T-helper 17 cell (primary cell): ENCODE measurements at places on chromosomes 2 and 18.

- no peak for DNase-seq
These were observed 78.6 kb downstream of the SCG2 start for GRCh38 chr2:223523551-223524001.

DNA sequence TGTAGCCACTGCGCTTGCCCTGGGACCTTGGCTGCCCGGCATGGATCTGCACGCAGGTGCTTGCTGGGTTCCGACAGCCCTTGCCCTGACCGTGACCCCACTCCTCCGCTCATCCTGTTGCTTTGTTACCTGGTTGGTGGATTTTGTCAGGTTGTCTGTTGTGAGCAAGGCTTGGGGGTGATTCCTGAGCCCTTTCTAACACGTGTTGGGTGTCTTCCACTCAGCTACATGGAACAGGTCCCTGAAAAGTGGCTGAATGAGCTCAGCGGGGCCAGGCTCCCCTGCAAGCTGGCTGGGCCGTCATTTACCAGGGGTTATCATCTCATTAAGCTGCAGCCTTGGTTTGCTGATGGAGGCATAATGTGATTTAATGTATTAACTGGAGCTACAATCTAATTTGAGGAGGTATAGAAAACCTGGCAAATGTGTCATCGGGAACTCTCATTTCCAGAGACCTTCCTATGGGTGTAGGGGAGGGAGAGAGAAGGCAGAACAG lies 24.6 kb downstream of the RAMP1 start:
- no peak for DNase-seq

DNA sequence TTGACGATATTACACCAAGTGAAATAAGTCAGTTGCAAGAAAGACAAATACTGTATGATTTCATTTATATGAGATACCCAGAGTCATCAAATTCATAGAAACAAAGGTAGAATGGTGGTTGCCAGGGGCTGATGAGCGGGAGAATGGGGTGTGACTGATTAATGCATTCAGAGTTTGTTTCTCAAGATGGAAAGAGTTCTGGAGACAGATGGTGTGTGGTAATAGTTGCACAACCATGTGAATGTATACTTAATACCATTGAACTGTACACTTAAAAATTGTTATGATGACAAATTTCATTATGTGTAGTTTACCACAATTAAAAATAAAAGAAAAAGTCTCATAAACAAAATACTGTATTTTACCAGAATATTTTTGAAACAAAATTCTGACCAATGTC lies 117.3 kb downstream of the PIGN start:
- no peak for DNase-seq

- no peak for DNase-seq
These were observed 131.6 kb downstream of the CDH2 start for GRCh38 chr18:28045176-28045810.

- no peak for DNase-seq
These were observed 48.6 kb downstream of the BCL2L11 start for GRCh38 chr2:111169268-111169667.

- no peak for DNase-seq
These were observed 696 bp downstream of the EMX1 start for GRCh38 chr2:72917877-72918553.

DNA sequence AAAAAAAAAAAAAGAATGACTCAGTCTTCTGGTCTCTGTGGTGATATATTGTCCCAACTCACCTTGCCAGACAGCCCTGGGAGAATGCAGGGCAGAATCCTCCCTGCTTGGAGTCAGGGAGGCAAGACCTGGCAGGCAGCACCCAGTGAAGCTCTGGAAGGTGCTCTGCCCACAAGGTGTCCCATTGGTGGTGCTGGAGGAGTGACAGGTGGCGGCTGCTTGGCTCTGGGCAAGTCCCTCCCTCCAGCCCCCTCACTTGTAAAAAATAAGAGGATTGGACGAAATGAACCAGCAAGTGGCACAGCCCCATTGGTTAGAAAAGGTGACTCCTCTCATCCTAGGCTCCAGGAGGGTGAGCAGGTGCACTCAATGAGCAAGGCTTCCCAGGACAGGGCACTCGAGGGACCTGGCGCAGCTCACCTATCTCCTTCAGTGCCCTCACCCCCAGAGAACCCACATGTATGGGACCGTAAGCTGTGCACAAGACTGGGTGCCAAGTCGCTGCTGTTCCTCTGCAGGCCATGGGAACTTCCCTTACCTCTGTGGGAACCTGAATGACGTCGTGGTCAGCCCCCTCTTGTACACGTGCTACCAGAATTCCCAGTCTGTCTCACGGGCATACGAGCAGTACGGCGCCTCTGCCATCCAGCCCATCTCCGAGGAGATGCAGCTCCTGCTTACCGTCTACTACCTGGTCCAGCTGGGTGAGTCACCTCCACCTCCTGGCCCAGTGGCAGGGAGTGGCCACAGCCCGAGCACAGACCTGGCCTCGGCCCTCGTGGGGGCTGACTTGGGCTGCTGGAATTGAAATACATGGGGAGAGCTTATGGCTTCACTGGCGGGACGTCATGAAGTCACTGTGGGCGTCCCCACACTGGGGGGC lies 54.6 kb downstream of the GREB1 start:
- DNase-seq, result no peak

GRCh38 chr2:73593680-73594079 lies 48.5 kb downstream of the NAT8 start:
- DNase-seq, result no peak

GRCh38 chr2:127320067-127320466 lies 26.1 kb upstream of the ERCC3 start:
- no peak for DNase-seq

- DNase-seq, result no peak
These were observed 84.2 kb upstream of the UNC80 start for GRCh38 chr2:209687323-209687969.

DNA sequence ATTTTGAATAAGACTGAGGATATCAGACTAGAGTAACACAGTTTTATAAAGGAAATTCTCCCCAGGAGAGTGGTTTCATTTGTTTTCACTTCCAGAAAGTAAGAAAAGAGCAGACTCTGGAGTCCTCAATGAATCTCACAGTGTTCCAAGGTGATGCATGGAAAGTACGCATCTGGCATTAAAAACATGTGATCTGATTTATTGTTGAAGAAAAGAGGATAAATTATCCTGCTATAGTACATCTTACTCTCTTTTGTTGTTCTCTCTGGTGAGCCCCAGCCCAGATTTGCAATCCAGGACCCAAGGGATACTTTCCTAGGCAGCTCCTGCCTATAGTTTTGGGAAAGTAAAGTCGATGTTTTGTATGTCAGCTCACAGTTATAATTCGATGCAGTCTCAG lies 285.9 kb downstream of the CTNNA2 start:
- no peak for DNase-seq

GRCh38 chr2:108787216-108787541 lies 608 bp downstream of the CCDC138 start:
- DNase-seq, result no peak

- no peak for DNase-seq
These were observed 43.8 kb upstream of the ASAP2 start for GRCh38 chr2:9162841-9163240.

DNA sequence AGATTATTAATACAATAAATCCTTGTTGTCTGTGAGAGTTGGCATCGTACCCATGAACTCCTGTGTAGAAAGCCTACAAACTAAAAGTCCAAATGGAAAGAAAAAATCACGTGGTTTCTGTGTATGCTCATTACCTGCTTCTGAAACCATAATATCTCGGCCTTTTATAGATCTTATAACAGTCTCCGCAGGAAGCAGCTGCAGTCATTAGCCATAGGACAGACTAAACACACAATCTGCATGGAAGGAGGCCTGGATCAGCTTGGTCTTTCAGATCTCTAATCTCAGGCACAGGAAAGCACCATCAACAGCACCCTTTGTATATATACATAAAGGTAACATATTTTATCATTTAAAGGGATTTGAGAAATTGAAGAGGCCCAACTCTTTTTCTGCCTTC lies 508.9 kb upstream of the TCF4 start:
- DNase-seq, result no peak

DNA sequence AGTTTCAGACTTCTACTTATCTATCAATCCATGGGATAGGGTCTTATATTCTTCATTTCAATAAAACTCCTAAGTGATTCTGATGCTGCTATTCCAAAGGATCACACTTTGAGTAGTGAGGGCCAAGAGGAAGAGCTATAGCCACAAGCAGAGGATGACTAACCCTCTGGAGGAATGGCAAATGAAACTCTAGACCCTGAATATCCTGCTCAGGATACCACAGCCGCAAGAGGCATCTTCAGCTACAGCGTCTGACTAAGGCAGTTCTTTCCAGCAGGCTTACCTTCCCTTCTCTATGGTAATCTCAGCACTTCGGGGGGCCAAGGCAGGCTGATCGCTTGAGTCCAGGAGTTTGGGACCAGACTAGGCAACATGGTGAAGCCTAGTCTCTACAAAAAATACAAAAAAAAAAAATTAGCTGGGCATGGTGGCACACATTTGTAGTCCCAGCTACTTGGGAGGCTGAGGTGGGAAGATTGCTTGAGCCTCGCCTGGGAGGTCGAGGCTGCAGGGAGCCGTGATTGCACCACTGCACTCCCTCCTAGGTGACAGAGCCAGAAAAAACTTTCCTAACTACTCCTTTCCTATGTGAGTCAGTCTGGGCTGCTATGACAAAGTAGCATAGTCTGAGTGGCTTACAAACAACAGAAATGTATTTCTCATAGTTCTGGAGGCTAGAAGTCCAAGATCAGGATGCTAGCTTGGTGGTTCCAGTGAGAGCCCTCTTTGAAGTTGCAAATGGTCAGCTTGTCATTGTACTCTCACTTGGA lies 371.9 kb downstream of the IRS1 start:
- DNase-seq, result no peak

DNA sequence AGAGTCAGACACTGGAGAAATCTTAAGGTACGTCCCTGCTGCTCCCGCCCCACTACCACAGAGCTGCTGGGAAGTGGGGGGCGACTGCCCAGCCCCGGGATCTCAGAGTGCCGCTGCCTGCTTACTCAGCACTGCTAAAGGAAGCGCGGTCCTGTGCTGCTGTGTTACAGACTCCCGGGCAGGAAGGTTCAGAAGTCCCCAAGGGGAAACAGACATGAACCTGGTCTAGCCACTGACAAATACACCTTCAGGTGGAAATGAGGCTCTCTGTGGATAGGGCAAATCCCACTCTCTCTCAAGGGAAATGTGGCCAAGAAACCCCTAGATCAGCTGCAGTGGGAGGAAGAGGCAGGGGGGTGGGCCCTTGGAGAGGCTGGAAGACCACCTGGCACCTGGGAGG lies 13.7 kb downstream of the MTERF4 start:
- DNase-seq, result no peak

- DNase-seq, result no peak
These were observed 550 bp upstream of the SFXN5 start for GRCh38 chr2:73072129-73072395.

GRCh38 chr2:134199123-134199522 lies 54.7 kb upstream of the MGAT5 start:
- no peak for DNase-seq

- no peak for DNase-seq
These were observed 552.0 kb downstream of the IRS1 start for GRCh38 chr2:226247289-226248275.

DNA sequence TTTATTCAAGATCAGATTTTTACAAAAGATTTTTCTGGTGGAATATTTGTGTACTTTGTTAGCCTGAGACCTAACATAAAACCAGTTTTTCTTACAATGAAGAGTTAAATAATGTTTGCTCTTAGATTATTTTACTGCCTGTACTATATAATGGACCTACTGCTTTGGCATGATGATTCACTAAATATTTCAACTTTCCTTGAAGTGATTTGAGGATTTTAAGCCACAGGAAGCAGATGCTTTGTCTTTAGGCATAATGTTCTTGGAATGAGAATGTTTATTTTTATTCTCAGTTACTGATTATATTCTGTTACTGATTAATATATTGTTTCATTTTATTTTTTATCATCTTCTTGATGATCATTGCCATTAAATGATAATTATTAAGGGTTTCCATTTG lies 175.3 kb upstream of the LRP1B start:
- DNase-seq, result no peak

DNA sequence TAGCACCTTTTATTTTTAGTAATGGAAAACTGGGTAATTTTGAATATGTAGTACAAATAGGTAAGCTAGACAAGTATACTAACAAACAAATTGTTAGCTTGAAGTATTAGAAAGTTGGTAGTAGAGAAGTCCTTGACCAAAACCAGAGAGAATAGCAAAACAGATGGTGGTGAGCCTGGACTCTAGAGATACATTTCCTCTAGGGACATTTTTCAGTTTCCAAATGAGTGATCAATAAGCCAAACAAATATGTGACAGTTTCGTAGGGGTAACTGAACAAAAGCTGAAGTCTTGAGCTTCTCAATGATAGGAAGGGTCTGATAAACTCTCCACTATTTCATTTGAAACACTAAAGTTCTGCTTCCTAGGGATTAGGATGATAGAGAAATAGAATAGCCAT lies 692.0 kb upstream of the FAM98A start:
- no peak for DNase-seq

DNA sequence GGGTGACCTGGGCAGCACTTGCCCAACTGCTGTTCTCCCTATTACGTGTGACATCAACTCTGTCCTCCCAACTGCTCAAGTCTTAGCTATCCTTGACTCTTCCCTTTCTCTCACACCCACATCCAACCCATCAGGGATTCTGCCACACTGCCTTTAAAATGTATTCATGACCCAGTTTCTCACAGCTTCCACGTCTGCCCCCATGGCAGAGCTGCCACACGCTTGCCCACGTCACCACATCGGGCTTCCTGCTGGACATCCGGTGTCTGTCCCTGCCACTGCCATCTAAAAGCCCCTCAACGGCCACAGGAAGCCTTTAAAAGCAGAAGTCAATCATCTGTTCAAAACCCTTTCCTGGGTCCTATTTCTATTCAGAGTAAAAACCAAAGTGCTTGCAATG lies 233.1 kb upstream of the POU3F3 start:
- DNase-seq, result no peak

GRCh38 chr2:72757177-72757775 lies 68.6 kb downstream of the EXOC6B start:
- DNase-seq, result no peak

- no peak for DNase-seq
These were observed 88.8 kb downstream of the ZCCHC2 start for GRCh38 chr18:62611453-62612288.

DNA sequence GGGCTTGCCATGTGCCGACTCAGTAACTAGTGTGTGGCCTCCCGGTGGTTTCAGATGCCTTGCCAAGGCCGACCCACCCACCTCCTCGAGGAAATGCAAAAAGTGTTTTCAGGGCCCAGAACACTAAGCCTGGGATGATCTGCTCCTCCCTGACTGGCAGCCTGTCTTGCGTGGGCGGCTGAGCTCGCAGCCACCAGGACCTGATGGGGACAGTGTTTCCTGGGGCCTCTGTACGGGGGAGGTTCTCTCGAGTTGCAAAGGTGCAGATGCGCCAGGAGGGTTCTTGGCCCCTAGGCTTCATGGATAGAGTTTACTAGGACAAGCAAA lies 85.2 kb downstream of the GLI2 start:
- DNase-seq, result no peak

- DNase-seq, result no peak
These were observed 175.3 kb downstream of the INHBB start for GRCh38 chr2:120520929-120521912.
